ENCODE measurements at places on chromosomes 1 and 21. TPM values are rescaled to one million over a fixed set of nuclear protein-coding genes. Genes with fewer than 3 reads are reported as not detected.

- DNase-seq: no peak
Observed at GRCh38 chr1:156643049-156643777, 1.3 kb downstream of the BCAN start.

- no peak for DNase-seq
Observed at GRCh38 chr1:53475664-53476063, 16.5 kb downstream of the DMRTB1 start.

DNA sequence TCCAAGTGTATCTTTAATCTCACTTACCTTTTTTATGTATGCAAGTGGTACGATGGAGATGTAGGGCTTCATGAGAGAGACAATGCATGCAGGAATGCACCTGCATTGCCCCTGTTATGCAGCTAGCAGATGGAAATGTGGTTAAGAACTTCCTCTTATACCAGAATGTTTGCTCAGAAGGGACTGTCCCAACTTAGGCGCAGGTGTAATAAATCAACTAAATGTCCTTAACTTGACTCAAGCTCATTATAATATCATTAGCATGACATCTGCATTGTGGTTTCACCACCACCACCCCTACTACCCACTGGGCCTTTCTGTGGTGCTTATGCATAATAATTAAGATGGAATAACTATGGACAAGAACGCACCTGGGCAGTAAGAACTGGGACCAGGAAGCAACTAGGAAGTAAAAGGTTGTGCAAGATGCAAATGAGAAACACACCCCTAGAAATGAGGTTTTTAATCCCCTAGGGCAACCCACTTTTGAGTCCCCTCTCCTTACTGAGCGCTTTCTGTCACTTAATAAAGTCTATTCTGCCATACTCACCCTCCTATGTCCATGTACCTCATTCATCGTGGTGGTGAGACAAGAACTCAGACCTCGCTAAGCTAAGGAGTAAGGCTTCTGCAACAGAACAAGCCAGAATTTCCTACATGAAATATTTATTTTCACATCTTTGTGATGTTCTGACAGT lies 1103.3 kb upstream of the B3GALT2 start:
- no peak for DNase-seq

Gene PIGR
- not detected for total RNA-seq

Gene RGSL1
- total RNA-seq: not detected

Gene IL22RA1
- not detected for total RNA-seq
